ENCODE measurements at places on chromosomes 1 and 21.

DNA sequence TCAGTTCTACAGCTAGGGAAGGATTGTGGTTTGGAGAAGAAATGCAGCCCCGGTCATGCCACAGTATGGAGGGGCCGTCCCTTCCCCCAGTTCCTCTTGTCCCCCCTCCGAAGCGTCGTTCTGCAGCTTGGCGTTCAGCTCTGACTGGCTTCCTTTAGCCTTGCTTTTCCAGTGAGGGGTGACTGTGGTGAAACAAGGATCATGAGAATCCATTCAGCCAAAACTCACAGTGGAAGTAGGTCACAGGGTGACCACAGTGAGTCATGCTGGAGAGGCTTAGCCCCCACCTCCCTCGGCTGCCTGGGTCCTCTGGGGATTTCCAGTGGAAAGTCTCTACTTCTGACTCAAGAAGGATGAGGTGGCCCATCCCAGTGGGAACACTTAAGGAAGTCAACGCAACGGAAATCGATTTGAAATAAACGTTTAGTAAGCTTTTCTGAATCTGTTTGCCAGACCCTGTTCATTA is 37.3 kb upstream of the COL6A2 start:
- DNase-seq = peak; percentile 38

DNA sequence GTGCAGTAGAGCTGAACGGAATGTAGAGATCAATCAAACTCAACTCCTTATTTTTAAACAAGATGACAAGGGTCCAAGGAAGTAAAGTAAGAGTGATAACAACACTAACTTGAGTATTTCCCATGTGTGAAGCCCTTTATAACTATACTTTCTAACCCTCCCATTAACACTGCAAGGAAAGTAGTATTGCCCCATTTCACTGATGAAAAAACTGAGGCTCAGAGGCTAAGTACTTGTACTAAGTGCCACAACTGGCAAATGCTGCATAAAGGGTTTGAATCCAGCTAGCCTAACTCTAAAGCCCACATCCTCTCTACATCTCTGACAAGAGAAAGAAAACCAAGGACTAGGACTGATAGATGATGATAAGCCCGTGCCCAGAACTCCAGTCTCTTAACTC is 8.2 kb upstream of the GJA5 start:
- DNase-seq = no peak

DNA sequence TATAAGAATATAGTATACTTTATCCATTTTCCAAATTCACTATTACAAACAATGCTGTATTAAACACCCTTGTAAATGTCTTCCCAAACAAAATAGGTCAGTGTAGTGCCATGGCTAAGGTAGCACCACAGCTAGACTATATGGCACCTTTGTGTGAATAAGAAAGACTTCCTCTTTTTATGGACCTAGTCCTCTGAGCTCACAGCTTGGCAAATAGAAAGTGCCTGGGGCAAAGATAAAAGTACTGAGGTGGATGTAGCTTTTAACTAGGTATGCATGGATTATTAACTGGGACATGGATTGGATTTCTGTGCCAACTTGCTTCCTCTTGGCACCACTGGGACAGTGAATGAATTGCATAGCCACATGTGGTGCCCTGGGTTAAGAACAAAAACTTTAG is 25.0 kb downstream of the HRNR start:
- DNase-seq = no peak

- no peak for DNase-seq
Measured at GRCh38 chr1:67988066-67988465, 62.4 kb downstream of the DIRAS3 start.

- DNase-seq = no peak
Measured at GRCh38 chr1:3467096-3468036, 12.9 kb downstream of the ARHGEF16 start.

DNA sequence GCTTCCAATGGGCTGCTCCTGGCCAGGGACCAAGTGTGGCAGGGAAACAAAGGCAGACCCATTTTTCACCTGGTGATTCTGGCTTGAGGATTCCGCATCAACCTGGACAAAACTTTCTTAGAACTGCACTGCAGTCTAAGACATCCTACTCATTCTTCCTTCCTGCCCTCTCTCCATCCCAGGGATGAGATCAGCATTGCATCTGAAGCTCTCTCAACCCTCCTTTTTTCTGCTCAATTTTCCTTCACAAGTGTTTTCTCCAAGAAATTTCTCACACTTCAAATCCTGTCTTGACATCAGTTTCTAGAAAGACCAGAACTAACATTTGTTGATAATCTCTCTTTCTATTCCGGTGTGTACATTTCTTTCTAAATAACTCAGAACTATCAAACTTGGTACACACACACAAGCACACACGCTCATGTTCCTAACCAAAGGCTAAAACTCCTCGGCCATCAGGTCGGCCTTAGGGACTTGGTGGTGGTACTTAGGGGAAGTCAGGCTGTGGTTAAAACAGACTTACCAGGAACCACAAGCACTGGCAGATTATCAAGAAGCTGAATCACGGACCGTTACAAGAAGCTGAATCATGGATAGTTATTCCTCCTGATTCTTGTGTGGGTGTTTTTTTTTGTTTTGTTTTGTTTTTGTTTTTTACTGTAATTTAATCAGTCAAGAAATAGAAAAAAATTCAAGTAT is 21.0 kb upstream of the CXADR start:
- peak; percentile 68 for DNase-seq

DNA sequence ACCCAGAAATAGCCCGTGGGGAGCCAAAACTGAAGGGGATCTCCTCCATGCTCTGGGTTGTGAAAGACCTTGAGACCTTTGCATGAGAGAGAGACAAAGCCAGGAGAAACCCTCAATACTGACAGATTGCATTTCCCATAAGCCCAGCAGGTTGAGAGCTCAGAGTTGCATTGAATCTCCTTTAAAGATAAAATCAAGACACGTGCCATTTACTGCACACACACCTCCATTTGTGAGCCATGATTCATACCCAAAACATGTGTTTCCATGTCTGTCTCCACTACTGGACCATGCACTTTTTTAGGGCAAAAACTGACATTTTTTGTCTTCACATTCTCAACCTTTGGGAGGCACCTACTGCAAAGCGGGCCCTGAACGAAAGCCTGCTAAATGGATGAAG is 144.0 kb upstream of the NRIP1 start:
- no peak for DNase-seq

DNA sequence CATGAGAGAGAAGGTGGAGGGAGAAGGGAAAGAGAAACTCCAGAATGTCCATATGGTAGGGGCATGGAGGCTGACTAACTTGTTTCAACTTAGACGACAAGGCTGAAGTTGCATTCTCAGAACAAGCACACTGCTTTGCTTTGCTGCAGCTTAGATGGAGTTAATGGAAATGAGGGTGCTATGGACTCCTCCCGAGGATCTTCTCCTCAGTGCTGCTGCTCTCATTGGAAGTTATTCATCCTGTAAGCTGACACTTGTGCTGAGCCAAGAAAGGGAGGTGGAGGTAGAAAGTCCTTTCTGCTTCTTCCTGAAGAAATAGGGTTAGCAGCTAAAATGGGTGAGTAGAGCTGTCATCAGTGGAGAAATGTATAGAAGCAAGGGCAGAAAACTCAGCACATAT is 215.3 kb downstream of the SEC16B start:
- no peak for DNase-seq

- DNase-seq = peak; percentile 56
Measured at GRCh38 chr21:35616090-35616489, 444.2 kb downstream of the SETD4 start.

DNA sequence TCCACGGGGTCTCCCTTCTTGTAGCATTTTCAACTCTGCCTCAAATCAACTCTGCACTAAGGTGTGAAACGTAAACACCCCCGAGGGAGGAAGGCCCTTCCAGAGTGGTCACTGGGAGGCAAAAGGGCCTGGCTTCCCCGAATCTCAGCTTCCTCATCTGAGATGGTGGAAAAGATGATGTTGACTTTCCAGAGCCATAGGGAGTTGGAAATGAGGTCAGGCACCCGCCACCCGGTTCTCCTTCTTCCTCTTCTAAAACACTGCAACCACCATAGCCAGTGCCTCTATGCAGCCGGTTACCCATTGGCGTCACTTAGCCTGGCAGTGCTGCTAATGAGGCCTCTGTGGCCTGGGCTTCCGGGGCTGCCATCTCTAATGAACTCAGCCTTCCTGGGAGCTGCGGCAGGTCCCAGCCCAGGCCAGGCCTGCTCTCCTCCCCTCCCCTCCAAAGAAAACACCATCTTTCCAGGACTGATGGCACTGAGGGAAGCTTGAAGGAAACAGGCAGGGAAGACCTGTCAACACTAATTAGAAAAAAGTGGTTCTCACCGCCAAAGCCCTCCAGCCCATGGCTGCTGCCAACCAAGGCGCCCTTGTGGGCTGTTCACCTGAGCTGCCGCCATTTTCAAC is 175.0 kb downstream of the KAZN start:
- peak; percentile 9 for DNase-seq

DNA sequence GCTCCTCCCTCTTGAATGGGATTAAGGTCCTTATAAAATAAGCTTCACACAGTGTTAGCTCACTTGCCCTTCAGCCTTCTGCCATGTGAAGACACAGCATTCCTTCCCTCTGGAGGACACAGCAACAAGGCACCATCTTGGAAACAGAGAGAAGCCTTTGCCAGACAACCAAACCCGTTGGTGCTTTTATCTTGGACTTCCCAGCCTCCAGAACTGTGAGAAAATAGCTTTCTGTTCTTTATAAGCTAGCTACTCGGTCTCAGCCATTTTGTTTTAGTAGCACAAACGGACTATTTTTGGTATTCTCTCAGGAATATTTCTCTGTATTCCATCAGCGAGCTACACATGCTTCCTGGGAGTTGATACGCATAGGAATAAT is 58.6 kb upstream of the IRF2BP2 start:
- DNase-seq = no peak

GRCh38 chr1:24830680-24831272 is 85.5 kb downstream of the CLIC4 start:
- peak; percentile 71 for DNase-seq

DNA sequence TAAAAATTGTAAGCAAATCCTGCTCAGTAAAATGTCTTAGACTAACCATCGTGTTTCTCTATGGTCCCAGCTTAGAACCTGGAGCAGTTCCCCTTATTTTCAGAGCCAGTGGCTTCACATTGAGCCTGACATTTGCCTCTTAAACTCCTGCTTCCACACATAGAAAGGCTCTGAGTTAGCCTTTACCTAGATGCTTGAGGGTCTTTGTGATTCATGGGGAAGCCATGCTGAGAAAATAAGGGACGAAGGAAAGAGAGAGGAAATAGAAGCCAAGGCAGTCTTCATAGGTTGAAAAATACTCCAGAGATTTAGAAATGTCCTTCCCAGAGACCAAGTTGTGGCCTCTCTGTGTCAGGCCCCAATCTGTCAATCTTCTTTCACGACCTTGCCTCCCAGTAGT is 16.1 kb upstream of the RBBP5 start:
- DNase-seq = no peak

DNA sequence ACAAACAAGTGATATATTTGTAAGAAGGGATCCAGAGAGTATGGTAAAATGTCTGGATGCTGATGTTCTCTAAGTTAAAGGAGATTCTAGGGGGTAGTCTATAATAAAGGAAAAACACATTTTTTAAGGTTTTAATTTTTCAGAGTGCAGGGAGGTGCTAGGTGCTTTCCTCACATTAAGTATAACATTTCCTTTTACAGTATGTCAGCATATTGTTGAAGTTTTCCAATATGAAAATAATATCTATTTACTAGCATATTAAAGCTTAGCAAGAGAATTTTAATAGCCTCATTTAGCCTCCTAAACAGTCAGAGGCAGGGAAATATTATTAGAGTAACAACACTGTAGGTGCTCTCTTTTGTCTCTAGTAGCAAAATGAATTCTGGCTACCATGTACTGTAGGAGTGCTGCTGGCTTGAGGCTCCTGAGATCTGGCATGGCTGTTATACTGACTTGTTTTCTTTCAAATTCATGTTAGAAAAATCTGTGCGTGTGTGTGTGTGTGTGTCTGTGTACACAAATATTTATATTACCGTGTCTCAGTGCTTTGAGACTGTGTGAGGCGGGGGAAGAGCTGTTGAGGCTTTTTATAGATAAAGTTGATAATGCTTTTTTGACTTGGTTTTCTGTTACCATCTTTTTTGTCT is 71.0 kb downstream of the POU2F1 start:
- no peak for DNase-seq

DNA sequence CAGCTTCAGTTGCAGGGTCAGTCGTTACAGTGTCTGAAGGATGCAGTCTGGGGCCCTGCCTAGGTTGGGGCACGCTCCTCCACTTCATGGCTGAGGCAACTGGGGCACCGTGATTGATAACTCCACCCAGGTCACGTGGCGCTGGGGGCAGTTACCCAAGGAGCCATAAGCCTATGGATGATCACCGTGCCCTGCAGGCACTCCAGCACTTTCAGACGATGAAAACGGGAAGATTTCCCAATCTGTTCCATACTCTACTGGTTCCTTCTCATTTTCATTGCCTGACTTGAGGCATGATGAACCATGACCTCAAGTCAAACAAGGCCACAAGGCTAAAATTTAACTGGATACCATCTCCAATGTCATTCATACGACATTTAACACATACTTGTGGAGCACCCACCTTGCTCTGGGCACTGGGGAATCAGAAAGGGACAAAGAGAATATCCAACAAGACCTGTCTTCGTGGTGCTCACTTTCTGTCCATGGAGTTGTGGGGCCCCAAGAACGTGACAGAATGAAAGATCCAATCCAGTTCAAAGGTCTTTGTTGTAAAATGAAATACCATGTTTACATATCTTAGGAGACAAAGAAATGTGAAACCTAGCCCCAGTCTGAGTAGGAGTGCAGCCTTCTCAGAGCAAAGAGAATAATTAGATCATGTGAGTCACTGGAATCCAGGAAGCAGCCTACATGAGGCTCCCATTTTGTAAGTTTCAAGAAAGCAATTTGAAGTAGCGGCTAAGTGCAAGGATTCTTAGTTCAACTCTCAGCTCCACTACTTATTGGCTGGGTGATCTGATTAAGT is 39.4 kb upstream of the SPOCD1 start:
- DNase-seq = no peak

GRCh38 chr1:217275655-217276398 is 355.1 kb downstream of the GPATCH2 start:
- DNase-seq = no peak

DNA sequence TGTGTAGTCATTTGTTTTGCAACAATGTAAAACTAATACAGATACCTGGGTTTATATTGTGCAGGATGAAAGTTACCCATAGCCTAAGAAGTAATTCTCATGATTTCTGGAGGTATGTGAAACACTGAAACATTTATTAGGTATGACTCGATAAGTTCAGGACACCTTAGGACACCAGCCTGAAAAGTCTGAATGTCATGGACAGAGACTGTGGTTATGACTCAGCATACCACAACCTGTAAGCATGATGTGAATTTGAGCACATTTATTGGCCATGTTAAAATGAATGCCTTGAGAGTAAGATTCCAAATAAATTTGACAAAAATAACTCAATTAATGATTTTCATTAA is 1471.7 kb upstream of the B3GALT2 start:
- peak; percentile 39 for DNase-seq

- no peak for DNase-seq
Measured at GRCh38 chr1:107460035-107460434, 319.2 kb downstream of the NTNG1 start.

GRCh38 chr1:99652881-99653281 is 7.0 kb downstream of the PALMD start:
- DNase-seq = no peak

- no peak for DNase-seq
Measured at GRCh38 chr1:18766328-18766727, 93.1 kb downstream of the TAS1R2 start.

- DNase-seq = peak; percentile 9
Measured at GRCh38 chr1:154115180-154115579, 39.7 kb downstream of the NUP210L start.

GRCh38 chr1:221777431-221778072 is 35.7 kb upstream of the DUSP10 start:
- DNase-seq = peak; percentile 68
